SK-N-MC (cell line): ENCODE measurements at places on chromosomes 13 and 19.
A peak's percentile ranks its signal among the peaks of the same experiment; 100 is the strongest.

DNA sequence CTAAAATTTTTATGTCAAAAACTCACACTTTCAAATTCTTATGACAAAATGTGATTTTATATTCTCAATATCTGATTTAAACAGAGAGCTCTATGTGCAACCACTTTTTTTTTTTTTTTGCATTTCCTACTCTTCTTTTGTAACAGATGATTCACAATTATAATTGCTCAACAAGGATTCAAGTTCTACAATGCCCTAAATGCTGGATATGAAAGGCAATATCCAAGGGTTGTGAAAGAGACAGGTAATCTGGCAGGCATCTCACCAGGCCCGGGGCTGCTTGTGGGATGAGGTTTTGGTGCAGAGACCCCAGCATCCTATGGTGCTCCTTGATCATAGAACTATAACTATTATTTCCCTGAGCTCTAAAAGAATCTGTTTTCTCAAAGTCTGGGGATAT, 363.6 kb upstream of the NBEA start:
- no peak for DNase-seq

DNA sequence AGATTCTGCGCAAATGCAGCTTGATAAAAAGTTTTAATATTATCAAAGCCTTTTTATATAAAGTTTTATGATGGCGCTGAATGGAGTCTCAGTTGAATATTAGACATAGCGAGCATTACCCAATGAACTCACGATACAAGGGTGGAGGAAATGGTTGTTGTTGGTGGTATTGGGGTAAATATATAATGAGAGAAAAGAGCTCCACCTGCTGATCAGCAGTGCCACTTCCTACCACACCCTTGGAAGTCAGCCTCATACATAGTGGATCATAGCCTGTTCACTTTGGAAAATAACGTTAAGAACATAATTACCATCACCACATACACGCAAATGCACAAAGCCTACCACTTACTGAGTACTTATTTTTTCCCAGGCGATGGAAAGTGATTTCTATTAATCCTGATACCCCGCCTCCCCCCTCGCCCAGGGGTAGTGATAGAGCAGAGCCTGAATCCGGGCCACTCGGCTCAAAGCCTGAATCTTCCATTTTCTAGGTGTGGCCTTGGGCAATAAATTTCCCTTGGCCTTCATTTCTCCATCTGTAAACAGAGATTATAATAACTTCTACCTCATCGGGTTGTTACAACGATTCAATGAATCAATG, 358.3 kb downstream of the KLF5 start:
- DNase-seq = peak; percentile 14

- no peak for DNase-seq
Measured at GRCh38 chr13:74398599-74398998, 264.4 kb upstream of the KLF12 start.

GRCh38 chr13:50713523-50714248, 129.8 kb downstream of the DLEU7 start:
- no peak for DNase-seq
